G401 (cell line): ENCODE measurements at places on chromosomes 12 and 14. TPM values are rescaled to one million over a fixed set of nuclear protein-coding genes. Genes with fewer than 3 reads are reported as not detected.

DNA sequence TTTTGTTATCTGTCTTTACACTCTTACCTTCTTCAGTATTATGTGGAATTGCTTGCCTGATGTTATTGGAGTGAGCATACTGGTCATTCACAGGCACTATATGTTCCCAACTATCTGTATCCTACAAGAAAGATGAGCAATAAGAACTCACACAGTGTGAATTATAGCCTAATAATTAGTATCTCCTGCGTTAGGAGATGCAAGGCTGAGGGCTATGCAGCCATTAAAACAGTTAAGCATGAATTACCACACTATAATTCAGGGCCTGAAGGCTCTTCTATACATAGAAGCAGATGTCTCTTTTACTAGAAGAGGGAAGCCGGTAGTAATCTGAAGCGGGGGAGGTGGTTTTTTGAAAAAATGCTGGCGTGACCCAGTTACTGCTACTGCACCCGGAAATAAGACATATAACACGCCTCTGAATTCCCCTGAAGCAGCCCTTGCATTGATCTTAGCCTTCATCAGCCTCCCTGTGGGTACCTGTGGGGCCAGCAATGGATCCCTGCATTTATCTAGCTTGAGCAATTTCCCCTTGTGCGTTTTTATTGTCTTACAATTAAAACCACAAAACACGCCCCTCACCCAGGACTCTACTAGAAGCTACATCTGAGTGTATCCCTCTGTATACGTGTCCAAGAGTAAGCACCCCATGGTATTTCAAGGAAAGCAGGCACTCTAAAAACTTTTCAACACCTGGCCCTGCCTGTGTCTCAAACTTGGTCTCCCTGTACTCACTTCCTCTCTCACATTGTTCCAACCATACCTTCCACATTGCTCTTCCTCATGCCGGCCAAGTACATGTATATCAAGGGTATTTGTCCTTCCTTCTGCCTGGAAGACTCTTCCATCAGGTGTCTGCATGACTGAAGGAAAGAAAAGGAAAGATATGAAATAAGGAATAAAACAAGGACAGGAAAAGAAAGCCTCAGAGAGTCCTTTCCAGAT, 210.9 kb upstream of the ARID2 start:
- no peak for DNase-seq

DNA sequence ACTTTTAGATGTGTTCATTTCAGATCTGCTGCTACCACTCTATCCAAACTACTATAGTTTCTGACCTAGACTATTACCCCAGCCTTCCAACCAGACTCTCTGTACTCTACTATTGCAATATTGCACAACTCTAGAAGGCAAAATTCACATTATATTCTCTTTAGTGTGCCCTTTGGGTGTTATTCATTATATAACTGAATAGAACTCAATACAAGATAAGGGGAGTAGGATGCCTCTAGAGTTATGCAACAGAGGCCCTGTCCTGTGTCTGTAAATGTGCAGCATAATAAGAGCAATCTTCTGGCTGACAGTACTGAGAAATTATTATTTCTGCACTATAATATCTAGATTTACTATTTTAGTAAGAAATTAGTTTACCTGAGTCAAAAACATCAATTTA, 63.1 kb downstream of the LRRC9 start:
- no peak for DNase-seq

GRCh38 chr12:114697741-114698565, 14.0 kb upstream of the TBX3 start:
- no peak for DNase-seq

Gene ZFHX2
- under 0.01 and 0.03 TPM in 2 replicates for total RNA-seq

Gene C12orf54
- not detected in 2 replicates for total RNA-seq
